ENCODE measurements at places on chromosomes 3 and 15.

DNA sequence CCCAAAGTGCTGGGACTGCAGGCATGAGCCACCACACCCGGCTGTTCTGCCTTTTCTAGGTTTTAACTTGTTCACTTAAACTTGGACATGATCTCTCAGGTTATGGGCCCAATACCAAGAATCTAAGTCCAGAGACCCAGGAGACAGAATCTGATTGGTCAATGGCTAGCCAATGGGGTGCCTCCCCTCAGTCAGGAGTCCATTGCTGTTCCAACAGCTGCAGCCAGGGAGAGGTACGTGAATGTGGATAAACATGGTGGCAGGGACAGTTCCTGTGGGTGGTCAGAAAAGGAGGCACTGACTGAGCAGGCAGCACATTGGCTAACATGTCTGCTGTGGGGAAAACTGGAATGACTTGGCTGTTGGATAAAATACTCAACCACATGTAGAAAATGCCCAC, 140.3 kb downstream of the RPLP1 start:
- DNase-seq, result peak; percentile 10

DNA sequence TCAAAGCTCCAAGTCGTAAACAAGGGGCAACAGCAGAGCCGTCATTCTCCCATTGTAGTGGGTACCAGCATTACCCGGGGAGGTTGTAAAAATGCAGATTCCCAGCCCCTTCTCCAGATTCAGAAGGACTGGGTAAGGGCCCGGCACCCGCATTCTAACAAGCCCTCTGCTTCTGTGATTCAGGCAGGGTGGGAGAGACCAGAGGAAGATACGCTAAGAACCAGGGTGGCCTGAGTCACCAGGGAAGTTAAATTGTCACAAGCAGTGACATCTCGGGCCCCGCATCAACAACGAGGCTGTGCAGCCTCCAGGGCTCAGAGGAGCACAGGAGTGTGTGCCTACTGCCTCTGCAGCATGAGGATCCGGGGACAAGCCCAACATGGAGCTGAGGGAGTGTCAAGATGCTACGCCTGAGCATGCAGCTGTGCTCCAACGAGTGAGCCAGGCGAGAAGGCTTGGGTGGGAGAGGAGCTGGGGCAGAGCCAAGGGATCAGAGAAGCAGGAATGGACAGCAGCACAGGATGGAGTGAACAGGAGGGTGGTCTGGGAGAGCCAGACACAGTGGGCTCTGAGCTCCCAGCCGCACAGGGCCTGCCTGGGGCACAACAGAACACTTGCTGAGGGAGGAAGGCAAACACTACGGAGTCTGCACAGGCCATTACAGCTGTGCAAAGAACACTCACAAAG, 68.5 kb downstream of the CPN2 start:
- no peak for DNase-seq

DNA sequence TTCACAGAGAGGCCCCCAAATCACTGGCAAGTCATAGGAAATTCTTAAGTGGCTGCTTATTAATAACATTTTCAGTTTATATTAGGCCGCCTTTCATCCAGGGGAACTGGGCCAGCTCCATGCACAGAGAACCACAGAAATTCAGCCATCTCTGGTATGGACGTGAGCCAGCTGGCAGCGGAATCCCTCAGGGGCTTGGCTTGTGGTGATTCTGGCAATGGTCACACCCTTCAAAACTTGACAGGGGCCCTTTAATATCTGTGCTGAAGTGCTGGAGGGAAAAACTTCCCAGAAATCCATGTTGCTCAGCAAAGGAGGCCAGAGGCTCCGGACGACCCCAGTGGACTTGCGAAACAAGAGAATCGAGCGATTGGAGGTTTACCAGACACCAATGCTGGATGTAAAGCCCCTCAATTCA, 11.3 kb downstream of the PRICKLE2 start:
- no peak for DNase-seq

GRCh38 chr15:27583651-27584050, 515.5 kb downstream of the OCA2 start:
- DNase-seq, result no peak

DNA sequence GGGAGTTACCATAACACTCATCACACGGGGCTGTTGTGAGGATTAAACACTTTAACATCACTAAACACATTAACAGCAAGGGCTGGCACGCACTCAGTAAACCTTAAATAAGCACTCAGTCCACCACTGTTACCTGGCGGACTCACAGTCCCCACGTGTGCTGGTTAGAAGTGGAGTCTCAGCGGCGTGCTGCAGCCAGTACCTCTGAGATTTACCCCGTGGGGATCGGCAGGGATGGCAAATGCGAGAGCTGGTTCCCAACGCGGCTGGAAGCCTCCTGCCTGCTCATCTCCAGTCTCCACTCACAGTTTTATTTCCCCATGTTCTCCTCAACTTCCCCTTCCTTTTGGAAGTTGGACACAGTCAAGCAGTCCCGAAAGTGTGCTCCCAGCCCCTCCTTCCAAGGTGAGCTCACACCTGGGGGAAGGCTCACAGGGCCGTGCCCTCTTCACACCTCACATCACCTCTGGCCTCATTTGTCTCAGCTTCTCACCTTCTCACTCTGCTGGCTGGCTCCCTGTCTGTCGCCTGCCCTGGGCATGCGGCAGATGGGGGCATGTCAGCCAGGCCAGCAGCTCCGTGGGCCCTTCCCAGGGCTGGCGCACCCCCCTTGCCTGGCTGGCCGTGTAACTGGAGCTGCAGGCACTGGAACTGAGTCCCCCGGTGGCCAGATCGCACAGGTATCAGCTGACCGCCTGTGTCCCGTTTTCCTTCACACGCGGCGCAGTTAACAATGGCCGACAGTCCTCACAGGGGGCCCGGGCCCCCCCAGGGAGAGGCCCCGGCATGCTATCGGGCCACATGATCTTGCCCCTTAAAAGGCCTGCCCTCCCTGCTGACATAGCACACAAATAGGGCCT, 87.1 kb downstream of the WNT7A start:
- no peak for DNase-seq

DNA sequence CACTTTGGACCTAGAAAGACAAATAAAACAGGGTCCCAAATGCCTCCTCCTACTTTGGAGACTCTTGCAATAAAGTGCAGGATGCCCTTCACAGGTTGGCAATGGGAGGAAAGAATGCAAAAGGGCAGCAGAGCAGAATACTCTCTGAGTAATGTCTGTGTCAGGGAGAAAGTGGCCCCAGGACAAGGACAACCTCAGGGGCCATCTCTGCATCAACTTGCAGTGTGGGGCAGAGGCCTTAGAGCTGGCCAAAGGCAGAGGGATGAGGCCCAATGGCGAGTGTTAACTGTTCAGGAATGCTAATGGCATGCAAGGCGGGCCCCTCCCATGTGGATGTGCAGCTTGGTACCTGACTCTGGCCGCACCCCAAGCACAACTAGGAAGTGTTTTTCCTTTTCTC, 8.4 kb downstream of the UPK1B start:
- DNase-seq, result no peak

Measured in NAMALWA (cell line).